ENCODE measurements at places on chromosomes 2 and 18. TPM values are rescaled to one million over a fixed set of nuclear protein-coding genes. Genes with fewer than 3 reads are reported as not detected.

DNA sequence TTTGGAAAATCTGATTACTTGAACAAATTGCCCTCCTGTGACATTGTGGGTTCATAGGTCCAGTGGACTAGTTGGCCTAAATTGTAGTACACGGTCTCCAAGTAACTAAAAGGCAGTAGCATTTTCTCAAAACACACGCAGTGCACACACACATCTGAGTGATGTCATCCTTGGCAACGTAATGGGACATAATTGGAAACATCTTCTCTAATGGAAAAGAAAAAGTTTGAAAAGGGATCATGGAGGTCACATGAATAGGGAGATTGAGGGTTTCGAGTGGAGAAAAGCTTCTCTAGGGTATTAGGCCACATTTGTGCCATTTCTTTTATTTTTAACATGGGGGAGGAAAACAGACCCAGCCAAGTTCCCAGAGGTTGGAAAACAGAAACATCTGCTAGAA is 93.3 kb downstream of the MAP4K4 start:
- DNase-seq, result peak; percentile 96

DNA sequence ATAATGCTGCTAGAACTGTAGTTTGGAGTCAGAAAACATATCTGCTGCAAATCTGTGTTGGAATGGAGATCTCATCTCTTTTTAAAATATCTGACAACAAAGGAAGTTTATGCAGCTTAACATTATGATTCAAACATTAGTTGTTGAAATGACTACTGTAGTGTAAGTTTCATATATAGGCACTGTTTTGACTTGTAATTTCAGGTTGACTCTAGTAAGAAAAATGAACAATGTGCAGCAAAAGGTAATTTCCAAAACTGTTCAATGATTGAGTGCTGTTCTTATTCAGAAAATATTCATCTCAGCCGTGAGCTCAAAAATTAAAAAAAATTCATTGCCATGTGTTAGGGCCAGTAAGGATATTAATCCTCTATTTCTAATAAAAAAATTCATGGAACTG is 48.5 kb downstream of the CCDC138 start:
- DNase-seq, result no peak

GRCh38 chr2:239828192-239828972 is 196.8 kb downstream of the NDUFA10 start:
- DNase-seq, result no peak

GRCh38 chr18:53795610-53796009 is 428.9 kb downstream of the MBD2 start:
- no peak for DNase-seq

DNA sequence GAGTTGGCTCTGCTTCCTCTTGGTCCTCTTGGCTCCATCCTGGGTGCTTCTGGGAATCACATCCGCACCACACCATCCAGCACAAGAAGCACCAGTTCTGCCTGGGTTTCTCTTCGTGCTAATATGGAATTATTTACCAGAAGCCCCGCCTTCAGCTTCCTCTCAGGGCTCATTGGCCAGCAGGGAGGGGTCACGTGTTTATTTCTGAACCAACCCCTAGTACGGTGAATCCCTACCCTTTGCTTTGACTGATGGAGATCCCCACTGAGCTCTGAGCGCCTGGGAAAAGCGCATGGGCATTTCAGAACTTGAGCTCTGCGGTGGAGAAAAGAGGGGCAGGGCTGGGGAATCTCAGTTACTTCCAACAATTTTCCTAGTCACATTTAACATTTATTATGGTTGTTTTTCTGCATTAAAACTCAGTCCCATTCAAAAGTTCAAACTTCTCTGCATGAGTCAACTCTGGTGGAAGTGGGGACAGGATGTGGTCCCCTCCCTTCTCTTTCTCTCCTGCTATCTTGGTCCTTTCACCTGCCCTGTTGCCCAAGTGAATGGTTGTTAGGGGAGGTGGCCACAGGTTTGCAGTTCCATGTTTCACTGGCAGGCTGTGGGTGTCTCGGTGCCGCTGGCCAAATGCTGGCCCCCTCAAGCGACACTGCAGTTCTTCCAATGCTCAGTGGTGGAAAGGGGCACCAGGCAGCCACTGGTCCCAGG is 76.4 kb upstream of the TTC39C start:
- DNase-seq, result no peak

GRCh38 chr2:119349289-119349688 is 17.3 kb downstream of the C2orf76 start:
- no peak for DNase-seq

DNA sequence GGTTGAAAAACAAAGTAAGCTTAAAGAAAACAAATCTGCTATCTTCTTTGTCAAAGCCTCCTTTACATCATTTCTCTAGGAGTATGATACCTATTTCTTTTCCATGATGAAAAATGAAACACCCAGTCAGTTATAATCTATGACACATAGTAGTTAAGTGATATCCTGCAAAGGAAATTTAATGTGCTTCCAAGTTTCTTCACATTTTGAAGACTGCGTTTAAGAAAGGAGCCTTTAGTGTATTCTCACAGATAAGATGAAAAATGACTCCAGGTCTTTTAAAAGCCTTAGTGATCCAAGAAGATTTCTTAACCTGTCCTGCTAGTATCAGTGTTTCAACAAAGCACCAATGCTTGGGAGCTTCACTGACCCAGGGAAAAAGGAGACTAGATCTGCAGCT is 356.7 kb downstream of the CCDC85A start:
- DNase-seq, result no peak

SULT1C4 gene
- 14.7 TPM for total RNA-seq

All from skin of body (tissue), 3 donors.